AG10803 (cell line): ENCODE measurements at places on chromosomes 3 and 15.

GRCh38 chr15:75065851-75066509 lies 42.6 kb downstream of the PPCDC start:
- no peak for DNase-seq

- peak; percentile 57 for DNase-seq
These were observed 93.0 kb upstream of the C3orf80 start for GRCh38 chr3:160132226-160132625.

DNA sequence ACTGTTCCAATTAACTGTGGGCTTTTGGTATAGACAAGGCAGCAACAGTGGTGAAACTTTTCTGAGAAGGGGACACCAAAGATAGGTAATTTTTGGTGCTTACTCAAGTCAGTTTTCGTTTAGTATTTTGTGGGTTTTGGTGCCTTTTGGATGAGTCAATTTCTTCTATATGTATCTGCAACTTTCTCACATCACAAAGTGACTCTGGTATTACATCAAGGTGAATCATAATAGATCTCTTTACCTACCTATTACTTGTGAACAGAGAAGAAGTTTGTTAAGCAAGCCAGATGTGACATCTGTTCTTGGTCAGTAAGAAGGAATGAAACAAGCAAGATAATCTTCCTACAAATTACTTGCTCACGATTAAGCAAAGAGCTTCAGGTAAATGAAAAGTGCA lies 732.4 kb upstream of the DPPA4 start:
- peak; percentile 1 for DNase-seq

DNA sequence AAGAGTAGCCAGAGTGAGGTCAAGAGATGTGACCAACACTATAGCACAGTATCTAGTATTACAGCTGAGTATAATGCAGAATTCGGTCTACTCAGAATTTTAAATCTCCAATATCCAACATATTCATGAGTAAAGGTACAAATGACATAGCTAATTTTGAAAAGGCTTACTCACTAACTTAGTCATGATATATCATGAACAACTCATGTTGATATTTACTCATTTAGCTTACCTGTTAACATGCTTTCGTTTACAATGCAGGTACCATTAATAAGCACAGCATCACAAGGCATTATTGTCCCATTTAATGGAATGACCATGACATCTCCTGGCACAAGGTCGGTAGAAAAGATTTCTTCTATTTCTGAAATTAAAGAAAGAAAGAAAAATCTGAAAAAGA lies 36.9 kb downstream of the ATP13A3 start:
- no peak for DNase-seq

DNA sequence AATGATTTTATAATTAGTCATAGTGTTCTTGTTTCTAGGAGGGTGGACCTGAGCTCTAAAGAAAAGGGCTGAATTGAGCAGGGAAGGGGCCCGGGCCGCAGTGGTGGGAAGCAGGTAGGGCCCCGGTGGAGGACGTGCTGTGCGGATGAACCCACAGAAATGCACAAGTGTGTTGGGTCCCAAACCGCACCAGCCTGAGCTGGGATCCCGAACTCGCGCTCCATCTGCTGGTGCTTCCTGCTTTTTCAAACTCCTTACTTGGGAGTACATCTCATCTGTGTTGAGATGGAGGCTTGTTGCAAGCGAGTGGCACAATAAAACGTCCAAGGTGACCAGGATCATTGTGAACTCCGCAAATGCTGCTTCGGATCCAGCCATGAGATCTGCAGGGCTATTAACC lies 244.8 kb upstream of the IGF1R start:
- no peak for DNase-seq

- DNase-seq: no peak
These were observed 164.8 kb upstream of the RORA start for GRCh38 chr15:61393949-61394348.

DNA sequence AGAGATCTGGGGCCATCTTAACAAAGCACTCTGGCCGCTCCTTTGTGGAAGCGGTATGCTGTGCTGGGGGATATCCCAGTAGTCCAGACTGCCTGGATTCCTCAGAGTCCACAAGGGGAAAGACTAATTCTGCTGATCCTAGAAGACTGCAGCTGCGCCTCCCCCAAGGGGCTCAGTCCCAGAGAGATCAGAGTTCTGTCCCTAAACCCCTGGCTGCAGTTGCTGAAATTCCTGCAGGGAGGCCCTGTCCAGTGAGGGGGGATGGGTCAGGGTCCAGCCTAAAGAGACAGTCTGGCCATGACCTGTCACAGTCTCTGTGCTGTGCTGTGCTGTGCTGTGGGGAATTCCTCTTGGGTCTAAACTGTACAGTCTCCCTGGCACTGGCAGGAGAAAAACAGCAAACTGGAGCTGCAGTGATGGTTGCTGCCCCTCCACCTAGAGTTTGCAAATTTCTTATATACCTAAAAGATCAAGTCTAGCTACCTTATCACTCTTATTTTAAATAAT lies 575.1 kb upstream of the UBE2E2 start:
- DNase-seq: no peak

DNA sequence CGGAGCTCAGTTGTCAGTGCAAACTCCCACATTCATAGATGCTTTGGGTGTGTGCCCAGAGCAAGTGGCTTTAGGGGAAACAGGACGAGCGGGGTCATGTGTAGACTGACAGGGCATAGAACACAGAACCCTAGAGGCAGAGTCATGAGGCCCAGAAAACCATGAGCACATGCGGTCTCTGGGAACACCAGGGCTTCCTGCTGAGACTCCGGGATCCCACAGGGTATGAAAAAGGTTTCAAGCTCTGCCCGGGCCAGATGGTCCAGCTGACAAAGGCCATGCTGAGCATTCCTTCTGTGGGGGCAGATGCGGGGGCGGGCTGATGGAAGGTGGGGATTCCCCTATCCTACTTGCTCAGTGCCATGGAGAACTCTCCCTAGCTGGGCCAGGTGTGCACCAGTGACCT lies 44.8 kb downstream of the ROPN1B start:
- DNase-seq: no peak

GRCh38 chr3:169772897-169773816 lies at the start of gene MYNN:
TSS of gene MYNN (plus strand) at chr3:169773396. CDS start at chr3:169774296, 900 bp downstream.
- peak; percentile 86 for DNase-seq

GRCh38 chr3:50205413-50206276 lies 574 bp downstream of the SLC38A3 start:
- DNase-seq: no peak

DNA sequence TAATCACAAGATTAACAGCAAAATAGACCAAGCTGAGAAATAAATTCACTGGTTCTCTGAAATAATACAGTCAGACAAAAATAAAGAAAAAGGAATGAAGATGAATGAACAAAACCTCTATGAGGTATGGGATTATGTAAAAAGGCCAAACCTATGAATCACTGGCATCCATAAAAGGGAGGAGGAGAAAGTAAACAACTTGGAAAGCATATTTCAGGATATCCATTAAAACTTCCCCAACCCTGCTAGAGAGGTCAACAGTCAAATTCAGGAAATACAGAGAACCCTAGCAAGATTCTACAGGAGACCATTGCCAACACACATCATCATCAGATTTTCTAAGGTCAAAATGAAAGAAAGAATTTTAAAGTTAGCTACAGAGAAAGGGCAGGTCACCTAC lies 649.7 kb upstream of the CBLB start:
- peak; percentile 55 for DNase-seq

DNA sequence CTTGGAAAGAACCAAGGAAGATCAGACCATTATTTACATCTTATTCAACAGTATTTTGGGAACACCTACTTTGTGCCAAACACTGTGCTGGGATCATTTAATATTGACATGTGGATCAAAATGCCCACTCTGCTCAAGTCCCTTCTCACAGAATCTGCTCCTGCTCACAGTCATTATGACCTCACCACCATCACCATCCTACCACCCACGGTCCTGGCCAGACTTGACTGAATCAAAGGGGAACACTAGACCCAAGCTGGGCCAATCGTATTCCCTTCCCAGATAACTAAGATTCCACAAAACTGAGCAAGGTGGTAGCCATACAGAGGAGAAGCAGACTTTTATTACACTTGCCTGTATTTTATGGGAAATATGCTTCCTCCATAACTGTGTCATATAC lies 3.4 kb upstream of the CEP152 start:
- no peak for DNase-seq

DNA sequence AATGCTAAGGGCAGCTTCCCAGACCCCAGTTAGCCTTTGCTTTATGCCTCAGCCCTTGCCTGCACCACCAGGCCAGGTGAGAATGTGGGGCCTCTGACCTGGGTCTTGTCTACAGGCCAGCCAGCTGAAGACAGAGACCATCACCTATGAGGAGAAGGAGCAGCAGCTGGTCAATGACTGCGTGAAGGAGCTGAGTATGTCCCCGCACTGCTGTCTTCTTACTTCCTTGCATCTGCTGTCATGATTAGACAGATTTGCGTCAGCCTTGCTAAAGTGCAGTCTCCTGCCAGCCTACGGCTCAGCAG lies 74.6 kb downstream of the CCK start:
- no peak for DNase-seq

GRCh38 chr3:175391601-175392000 lies 532.5 kb downstream of the NAALADL2 start:
- no peak for DNase-seq

- no peak for DNase-seq
These were observed 55.6 kb upstream of the STXBP5L start for GRCh38 chr3:120852412-120852811.

DNA sequence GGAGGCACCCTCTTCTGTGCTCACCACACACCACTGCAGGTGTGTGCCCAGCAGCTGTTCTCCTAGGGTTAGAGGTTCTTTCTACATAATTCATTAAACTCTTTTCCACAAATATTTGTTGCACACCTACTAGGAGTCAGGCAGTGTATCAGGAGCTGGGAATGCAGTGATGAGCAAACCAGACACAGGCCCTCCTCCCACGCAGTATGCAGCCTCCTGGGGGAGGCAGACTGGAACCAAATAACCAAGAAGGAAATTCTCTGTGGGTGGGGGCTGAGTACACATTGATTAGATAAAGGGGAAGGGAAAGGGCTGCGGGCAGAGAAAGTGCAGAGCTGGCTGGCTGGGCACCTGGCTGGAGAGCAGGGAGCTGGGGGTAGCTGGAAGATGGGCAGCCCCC lies 18.5 kb upstream of the C3orf22 start:
- DNase-seq: no peak

GRCh38 chr15:41866263-41866703 lies 27.6 kb downstream of the SPTBN5 start:
- no peak for DNase-seq

DNA sequence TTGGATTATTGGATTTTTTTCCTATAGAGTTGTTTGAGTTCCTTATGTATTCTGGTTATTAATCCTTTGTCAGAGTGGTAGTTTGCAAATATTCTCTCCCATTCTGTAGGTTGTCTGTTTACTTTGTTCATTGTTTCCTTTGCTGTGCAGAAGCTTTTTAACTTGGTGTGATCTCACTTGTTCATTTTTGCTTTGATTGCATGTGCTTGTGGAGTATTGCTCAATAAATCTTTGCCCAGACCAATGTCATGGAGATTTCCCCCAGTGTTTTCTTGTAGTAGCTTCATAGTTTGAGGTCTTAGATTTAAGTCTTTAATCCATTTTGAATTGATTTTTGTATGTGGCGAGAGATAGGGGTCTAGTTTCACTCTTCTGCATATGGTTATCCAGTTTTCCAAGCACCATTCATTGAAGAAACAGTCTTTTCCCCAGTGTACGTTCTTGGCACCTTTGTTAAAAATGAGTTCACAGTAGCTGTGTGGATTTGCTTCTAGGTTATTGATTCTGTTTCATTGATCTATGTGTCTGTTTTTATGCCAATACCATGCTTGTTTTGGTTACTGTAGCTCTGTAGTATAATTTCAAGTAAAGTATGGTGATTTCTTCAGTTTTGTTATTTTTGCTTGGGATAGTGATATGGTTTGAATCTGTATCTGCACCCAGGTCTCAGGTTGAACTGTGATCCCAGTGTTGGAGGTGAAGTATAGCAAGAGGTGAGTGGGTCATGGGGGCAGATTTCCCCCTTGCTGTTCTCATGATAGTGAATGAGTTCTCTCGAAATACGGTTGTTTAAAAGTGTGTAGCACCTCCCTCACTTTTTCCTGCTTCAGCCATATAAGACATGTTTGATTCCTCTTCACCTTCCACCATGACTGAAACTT lies 46.1 kb upstream of the TNFSF10 start:
- DNase-seq: no peak

DNA sequence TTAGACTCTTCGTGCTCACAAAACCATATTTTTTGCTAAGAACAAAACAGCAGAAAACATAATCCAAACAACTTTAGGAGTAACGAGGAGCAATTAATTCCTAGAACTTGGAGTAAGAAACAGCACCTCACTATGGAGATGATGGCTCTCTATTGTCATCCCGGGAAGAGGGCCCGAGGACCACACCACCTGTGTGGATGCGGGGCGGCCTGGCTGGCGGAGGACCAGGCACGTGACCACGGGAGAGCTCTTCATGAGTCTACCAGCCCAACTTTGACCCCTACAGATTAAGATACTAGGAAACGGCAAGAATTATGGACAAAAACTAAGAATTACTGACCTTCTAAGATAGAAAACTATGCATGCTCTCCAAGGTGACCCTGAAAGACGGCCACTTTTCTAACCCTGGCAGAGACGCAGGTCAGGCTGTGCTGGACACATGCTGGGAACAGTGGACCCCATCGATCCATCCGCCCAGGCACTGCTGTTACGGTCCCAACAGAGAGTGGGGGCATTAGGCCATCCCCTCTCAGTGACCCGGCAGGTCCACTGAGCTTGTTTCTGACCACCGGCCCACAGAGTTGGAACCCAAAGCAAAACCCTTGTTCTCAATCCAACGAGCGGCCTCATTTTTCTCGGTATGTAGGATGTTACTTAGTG lies 13.1 kb upstream of the OCA2 start:
- no peak for DNase-seq

- DNase-seq: no peak
These were observed 767.2 kb upstream of the LMCD1 start for GRCh38 chr3:7734456-7734855.
